ENCODE measurements at places on chromosomes 7 and 10.

GRCh38 chr10:95435548-95436279 is 125.5 kb downstream of the SORBS1 start:
- DNase-seq = no peak

- DNase-seq = no peak
Observed at GRCh38 chr10:79053481-79054202, 15.1 kb upstream of the ZMIZ1 start.

DNA sequence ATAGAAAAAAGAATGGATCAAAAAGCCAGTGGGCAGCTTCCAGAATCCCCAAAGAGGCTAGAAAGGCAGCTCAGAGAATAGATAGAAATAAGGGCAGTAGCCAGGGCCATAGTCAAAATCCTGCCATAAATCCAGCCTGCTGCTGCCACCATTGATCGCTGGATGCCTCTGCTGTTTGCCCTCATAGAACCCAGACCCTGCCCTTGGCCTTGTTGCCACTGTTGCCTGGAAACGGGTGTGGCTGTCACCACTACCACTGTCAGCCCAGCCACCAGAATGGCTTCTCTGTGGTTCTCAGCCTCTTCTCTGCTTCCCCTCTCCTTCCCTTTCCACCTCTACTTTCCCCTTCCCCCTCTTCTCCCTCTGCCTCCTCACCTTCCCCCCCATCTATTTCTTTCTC is 57.8 kb downstream of the HHEX start:
- DNase-seq = peak; percentile 59

GRCh38 chr7:144519925-144520324 is 116.4 kb upstream of the NOBOX start:
- no peak for DNase-seq

DNA sequence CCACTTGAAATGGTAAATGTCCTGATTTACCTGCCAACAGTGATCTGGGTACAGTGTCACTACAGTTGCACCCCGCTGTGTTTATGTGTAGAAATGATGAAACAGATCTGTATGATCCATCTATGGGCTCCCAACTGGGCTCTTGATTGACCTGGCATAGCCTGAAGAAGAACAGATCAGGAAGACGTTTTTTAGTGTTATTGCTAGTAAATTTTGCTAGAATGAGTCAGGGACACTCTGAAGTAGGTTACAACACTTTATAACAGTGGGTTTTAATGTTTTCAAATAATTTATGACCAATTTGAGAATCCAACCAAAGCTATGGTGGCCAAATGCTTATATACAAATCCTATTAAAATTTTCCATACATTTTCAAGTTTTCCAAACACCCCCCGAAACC is 110.3 kb downstream of the DKK1 start:
- DNase-seq = no peak

Data from activated CD4-positive, alpha-beta memory T cell treated with anti-CD3 and anti-CD28 coated beads, Interleukin-2, amount 10 ng/mL, durations not matched to agents 7 days and 5 days (primary cell).